ENCODE measurements at places on chromosomes 3 and 15. TPM values are rescaled to one million over a fixed set of nuclear protein-coding genes. Genes with fewer than 3 reads are reported as not detected.

The CELSR3 gene
- total RNA-seq: 0.20 TPM

The SPTSSB gene
- 0.12 TPM for total RNA-seq

The TTLL13 gene
- total RNA-seq: not detected

The FGF7 gene
- total RNA-seq: 39.7 TPM

The MYRIP gene
- 6.9 TPM for total RNA-seq

The SELENOT gene
- 105 TPM for total RNA-seq

The ZNF660 gene
- 2.3 TPM for total RNA-seq

The UBA7 gene
- total RNA-seq: 39.6 TPM

All from right cardiac atrium (tissue), 5 donors.